ENCODE measurements at places on chromosomes 11 and 22.

DNA sequence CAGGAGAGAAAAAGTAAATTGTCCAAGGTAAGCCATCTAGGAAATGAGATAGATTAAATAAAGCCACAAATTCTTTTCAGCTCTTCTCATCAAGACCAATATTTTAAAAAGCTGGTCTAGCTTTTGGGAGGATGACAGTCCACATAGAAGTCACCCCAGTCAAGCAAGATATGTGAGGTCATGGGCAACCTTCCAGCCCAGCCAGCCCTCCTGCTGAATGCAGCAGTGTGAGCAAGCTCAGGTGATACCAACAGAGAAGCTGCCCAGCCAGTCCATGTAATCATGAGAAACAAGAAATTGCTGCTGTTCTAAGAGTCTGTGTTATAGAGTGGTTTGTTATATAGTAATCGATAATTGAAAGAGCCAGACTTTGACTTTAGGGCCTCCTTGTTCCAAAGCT, 28.7 kb downstream of the KCNE3 start:
- DNase-seq, result no peak

- DNase-seq, result no peak
Observed at GRCh38 chr11:1193326-1194230, 29.3 kb upstream of the MUC5B start.

- no peak for DNase-seq
Observed at GRCh38 chr22:43011079-43011478, 3.9 kb downstream of the PACSIN2 start.

DNA sequence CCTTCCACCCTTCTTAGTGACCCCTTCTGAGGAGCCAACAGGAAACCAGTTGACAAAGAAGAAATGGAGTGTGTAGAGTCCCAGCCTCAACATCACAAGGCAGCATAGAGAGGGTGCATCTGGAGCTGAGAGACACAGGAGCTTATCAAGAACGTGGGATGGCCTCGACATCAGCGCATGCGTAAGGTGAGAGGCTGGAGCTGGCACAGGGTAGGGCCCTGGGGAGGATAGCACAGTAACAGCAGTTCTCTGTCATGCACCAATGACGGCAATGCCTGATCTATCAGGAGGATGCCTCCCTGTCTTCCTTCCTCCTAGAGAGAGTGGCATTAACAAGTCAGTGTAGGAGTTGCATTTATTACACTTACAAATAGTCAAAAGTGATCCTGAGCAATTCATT, 426.1 kb downstream of the NTM start:
- DNase-seq, result no peak

GRCh38 chr22:45194686-45195085, 31.0 kb downstream of the NUP50 start:
- DNase-seq, result no peak

DNA sequence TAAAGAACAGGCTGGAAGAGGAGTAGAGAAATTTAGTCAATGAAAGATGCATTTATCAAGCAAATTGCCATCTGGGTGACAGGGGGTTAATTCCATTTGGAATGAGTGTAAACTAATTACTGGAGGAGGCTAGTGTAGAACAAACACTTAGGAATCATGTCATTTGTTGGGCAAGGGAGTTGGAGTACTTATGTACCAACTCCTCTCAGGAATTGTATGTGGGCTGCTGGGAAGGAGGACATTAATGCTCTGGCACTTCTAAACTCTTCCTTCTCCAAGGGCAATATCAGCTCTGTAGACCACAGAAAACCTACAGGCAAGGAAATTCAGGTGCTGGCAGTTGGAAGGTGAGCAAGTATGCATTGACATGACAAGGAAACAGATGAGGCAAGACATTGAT, 141.0 kb downstream of the MSANTD4 start:
- no peak for DNase-seq

DNA sequence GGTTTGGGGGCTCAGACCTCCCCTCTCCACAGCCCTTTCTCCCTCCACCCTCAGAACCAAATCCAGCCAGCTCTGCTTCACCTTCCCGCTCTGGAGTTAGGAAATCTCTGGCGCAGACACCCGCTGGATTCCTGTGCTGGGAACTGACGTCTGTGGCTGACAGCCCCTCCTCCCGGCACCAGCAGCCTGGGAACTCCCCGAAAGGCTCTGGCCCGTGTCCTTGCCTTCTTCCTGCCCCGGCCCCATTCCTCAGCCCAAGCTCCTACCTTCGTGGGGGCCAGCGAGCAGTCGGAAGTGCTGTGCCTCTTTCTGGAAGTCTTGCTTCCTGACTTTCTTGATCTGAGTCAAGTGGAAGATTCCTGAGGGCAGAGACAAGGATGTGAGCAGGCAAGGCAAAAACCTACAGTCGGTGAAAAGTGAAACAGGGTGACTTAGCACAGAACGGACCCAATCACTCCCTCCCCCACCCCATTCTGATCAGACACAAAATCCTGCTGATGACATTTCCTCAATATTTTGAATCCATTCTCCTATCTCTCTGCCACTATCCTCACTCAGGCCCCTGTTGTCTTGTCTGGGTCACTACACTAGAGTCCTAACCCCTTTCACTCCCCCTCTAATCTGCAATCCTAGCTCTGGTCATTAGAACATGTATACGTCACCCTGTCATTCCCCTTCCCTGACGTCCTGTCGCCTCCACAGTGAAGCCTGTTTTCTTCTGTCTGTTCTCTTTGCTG, 34.1 kb downstream of the CHRDL2 start:
- DNase-seq, result no peak

DNA sequence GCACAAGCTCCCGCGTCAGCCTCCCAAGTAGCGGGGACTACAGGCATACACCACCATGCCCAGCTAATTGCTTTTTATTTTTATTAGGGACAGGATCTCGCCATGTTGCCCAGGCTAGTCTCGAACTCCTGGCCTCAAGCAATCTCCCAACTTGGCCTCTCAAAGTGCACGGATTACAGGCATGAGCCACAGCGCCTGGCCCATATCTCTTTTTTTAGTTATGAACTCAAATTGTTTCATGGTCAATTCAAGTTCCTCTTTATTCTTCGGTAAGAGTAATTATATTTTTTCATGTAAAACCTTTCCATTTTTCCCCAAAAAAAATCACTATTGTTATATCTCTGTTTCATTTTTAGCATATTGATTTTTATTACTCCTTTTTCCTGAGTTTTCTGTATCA, 25.5 kb downstream of the FCHSD2 start:
- no peak for DNase-seq

DNA sequence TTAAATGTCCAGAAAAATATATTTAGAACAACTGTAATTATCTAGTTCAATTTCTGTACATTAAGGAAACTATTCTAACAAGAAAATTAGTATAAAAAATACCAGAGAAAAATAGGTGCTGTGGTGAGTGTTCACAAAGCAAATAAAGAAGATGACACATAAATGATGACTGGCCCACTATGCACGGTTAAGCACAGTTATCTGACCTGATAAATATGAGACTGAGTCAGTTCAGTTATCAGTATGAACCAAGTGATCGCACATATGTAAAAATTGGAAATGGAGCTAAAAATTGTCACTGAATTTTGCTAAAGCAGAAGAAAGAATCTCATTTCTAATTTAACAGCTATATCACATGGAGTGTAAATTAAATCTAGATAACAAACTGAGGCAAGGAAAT, 18.8 kb upstream of the MAML2 start:
- DNase-seq, result no peak

DNA sequence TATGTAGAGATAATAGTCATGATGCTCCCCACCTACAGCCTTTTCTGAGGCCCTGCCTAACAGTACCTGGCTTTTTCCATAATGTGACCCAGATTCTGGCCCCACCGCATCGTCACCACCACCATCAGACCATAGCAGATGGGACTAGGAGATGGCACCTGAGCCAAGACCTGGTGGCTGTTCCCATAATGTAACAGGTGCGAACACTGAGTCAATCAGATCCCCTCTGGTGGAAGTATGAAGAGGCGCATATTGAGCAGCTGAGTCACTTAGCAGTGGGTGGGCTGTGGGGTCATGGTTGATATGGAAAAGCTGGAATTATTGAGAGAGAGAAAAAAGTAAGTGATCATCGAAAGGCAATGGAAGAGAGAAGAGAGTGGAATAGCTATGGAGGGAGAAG, 578.0 kb upstream of the CADM1 start:
- no peak for DNase-seq

GRCh38 chr22:25126510-25126909, 73.1 kb upstream of the CRYBB3 start:
- no peak for DNase-seq

- DNase-seq, result no peak
Observed at GRCh38 chr22:48755059-48755949, 1072.4 kb downstream of the BRD1 start.

DNA sequence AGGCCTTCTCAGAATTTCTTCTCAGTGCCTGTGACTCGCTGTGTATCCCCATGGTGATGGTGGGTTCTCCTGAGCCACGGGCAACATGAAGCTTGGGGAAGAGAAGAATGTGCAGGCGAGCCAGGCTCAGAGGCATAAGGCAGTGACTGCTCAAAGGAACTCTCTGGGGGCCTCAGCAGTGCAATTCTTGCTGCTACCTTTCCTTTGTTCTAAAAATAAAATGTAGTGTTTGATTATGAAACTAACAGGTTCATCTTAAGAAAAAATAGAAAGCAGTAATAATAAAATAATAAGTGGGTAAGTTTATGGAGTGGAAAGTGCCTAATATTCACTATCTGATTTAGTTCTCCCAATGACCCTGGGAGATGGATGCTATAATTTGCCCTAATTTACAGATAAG, 46.7 kb downstream of the MEI1 start:
- no peak for DNase-seq

DNA sequence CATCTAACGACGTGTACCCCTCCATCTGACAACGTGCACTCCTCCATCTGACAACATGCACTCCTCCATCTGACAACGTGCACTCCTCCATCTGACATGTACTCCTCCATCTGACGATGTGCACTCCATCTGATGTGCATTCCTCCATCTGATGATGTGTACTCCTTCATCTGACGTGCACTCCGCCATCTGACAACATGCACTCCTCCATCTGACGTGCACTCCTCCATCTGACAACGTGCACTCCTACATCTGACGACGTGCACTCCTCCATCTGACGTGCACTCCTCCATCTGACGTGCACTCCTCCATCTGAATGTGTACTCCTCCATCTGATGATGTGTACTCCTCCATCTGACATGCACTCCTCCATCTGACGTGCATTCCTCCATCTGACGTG, 8.0 kb upstream of the IL17REL start:
- DNase-seq, result no peak

GRCh38 chr11:19970944-19971343, 189.3 kb downstream of the DBX1 start:
- DNase-seq, result peak; percentile 33

DNA sequence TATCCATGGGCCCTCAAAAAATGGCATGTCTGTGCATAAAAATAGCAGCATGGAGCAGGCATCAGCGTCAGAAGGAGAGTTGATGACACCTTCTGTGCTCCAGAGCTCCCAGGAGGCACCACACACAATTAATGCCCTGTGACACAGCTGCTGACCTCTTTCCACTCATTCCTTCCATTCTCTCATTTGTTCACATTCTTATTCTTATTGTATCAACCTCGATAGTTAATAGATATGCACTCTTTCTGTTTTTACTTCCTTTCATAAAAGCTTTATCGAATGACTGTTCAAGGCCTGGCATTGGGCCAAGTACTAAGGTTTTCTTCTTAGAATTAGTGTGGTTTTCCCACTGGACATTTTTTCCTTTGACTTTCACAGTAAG, 266.0 kb upstream of the MTNR1B start:
- no peak for DNase-seq

GRCh38 chr11:10329935-10330334, 25.1 kb downstream of the ADM start:
- DNase-seq, result no peak

GRCh38 chr11:7573558-7574296, 59.9 kb downstream of the PPFIBP2 start:
- DNase-seq, result no peak

DNA sequence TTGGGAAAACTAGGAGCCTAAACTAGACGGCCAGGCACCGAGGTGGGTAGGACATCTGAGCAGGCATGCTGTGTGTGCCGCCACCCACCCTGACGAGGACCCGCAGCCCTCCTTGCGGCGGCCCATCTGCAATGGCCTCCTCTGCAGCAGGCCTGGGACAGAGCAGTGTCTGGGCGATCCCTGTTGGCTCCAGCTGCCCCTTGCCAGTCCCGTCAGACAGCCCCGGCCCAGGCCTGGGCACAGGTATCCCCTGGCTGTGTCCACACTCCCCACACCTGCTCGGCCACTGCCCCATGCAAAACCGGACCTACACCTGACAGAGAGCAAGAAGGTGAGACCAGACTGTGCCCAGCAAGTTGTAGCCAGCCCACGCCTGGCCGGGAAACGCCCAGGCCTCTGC, 38.7 kb upstream of the GNB1L start:
- no peak for DNase-seq

- DNase-seq, result no peak
Observed at GRCh38 chr11:2835296-2835695, 50.3 kb downstream of the CDKN1C start.

DNA sequence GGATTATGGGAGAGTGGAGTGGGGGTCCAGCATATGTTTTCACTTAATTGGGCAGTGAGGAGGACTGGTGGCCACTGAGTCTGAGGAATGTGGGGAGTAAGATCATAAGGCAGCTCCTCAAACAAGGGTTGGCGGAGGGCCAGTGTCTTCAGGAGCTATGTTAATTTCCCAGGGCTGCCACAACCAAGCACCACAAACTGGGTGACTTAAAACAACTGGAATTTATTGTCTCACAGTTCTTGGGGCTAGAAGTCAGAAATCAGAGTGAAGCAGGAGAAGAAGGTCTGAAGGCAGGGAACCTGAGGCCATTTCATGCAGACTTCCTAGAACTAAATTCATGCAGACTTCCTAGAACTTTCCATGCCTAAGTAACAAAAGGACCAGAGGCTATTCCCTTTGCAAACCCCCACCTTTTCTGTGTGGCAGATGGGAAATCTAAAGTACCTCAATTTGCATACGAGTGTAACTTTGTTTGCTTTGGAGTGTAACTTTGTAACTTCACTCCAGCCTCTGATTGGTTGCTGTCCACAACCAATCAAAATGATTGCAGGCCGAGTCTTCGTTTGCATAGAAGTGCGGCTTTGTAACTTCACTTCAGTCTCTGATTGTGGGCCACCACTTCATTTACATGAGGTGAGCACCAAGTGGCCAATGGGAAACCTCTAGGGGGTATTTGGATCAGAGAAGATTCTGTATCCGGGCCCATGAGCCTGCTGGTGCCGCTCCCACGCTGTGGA, 50.5 kb upstream of the ZBED5 start:
- DNase-seq, result no peak

DNA sequence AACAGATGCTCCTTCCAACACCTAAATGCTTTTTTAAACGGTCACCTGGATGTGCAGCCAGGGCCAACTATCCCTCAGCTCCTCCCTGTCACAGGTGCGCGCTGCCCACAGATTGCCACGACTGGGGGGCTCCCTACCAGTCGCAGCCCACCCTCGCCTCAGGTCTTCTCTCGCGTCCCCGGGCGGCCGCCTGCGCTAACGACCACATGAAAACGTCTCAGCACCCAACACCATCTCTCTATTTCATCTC, 469 bp downstream of the ZBED5 start:
- DNase-seq, result no peak

- no peak for DNase-seq
Observed at GRCh38 chr11:92954003-92954402, 15.4 kb upstream of the MTNR1B start.

- no peak for DNase-seq
Observed at GRCh38 chr11:131483877-131484276, 113.5 kb downstream of the NTM start.

All from activated CD4-positive, alpha-beta T cell treated with anti-CD3 and anti-CD28 coated beads, Interleukin-2, Interleukin-4, amounts not matched to agents 100 ng/mL and 50 ng/mL, durations not matched to agents 16 hours and 8 hours (primary cell).